ENCODE measurements at places on chromosomes 6 and 20.

DNA sequence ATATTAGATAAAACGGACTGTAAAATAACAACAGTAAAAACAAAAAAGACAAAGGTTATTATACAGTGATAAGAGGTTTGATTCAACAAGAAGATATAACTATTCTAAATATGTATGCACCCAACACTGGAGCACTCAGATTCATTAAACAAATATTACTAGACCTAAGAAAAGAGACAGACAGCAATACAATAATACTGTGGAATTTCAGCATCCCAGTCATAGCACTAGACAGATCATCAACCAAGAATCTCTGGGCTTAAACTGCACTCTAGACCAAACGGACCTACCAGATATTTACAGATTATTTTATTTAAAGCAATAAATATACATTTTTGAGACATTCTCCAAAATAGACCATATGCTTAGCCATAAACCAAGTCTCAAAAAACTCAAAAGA is 263.8 kb downstream of the C6orf118 start:
- DNase-seq, result no peak

DNA sequence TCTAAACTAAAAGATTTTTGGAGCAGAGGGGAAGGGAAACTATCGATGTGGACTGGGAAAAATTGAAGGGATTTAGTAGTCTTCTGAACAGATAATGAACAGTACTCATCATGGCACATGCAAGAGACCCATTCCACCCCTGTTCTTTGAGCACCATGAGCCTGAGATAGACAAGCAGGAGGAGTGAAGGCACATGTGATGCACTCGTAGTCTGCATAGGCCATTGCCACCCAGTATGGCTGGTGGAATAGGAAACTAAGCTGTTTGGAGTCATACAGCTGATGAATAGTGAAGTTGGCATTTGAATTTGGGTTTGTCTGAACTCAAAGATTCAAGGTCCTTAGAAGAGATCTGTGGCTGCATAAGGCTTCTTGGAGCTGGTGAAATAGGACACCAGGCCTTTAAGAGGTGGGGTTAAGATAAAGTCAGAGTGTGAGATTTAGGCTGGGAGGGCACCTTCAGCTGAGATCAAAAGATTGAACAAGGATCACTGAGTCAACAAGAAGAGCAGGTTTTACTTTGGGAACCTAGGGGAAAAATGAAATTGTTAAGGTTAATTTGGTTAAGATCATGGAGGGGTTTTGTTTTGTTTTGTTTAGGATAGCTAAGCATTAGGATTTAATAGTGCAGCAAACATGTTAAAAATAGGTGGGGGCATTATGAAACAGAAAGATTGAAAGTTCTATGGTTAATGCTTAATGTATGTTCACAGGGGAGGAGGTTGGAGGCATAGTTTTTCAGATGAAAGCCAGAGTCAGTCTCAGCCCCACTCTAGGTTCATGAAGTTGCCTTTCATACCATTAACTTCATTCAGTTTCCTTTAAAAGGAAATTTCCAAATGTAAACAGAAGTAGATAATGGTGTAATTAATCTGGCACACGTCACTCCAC is 148.8 kb downstream of the ARID1B start:
- DNase-seq, result peak; percentile 19

DNA sequence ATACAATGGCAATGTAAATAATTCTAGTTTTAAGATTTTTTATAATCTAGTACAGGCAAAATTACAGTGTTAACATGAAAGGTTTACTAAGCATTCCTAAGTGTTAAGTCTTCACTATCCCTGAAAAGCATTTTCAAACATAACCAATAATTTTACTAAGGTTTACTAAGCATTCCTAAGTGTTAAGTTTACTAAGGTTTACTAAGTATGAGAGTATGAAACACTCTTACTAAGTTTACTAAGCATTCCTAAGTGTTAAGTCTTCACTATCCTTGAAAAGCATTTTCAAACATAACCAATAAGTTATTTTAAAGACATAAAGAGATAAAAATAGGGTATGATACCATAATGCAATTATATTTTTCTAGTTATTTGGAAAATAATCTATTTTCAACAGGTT is 82.6 kb downstream of the PRSS35 start:
- no peak for DNase-seq

DNA sequence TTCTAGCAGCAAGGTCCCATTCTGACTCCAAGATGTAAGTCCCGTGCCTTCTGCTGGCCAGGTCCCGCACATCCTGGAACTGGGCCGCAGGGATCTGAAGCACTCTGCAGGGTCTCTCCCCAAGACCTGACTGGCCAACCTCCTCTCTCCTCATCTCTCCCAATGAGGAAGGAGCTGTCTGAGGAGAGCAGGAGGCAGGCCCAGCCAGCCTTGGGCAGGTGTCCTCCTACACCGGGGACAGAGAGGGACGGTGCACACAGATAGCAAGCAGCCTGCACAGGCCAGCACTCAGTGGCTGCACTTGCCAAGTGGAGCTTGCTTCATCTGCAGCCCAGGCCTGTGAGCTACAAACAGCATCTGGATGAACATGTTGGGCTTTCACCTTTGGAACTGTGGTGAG is 76.8 kb upstream of the CD93 start:
- no peak for DNase-seq

GRCh38 chr20:47854687-47855212 is 69.5 kb upstream of the SULF2 start:
- DNase-seq, result peak; percentile 33

- no peak for DNase-seq
Observed at GRCh38 chr6:116027801-116028200, 32.9 kb downstream of the FRK start.

- DNase-seq, result no peak
Observed at GRCh38 chr20:34066476-34067090, 45.5 kb downstream of the EIF2S2 start.

- DNase-seq, result no peak
Observed at GRCh38 chr20:20831794-20832193, 119.3 kb upstream of the RALGAPA2 start.

DNA sequence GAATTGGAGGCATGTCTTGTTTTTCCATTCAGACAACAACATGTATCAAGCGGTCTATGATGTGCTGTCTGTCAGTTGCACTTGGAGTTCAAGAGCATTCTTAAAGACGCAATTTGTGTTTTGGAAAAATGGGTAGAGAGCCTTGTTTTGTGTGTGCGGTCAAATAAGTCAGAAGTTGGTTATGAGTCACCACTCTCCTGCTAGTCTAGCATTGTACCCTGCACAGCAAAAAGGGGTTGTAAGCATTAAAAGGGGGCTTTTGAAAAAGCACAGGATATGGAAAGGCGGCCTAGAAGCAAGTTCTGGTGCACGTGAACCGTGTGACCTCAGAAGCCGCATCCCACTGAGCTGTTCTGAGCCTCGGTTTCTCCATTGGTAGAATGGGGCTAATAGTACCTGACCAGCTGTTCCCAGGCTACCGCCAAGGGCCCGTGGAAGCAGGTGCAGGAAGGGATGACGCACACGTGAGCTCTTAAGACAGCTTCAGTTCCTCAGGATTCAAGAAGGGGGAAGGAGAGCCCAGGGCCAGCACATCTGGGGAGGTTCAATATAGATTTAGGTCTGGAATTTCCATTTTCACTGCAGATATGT is 61.6 kb upstream of the SNX9 start:
- DNase-seq, result no peak

- no peak for DNase-seq
Observed at GRCh38 chr6:161095916-161096315, 104.3 kb downstream of the MAP3K4 start.

GRCh38 chr20:33933469-33933909 is 60.2 kb upstream of the RALY start:
- peak; percentile 39 for DNase-seq

- no peak for DNase-seq
Observed at GRCh38 chr6:112362027-112362795, 15.1 kb downstream of the RFPL4B start.
